ENCODE measurements at places on chromosomes 6 and 20.

DNA sequence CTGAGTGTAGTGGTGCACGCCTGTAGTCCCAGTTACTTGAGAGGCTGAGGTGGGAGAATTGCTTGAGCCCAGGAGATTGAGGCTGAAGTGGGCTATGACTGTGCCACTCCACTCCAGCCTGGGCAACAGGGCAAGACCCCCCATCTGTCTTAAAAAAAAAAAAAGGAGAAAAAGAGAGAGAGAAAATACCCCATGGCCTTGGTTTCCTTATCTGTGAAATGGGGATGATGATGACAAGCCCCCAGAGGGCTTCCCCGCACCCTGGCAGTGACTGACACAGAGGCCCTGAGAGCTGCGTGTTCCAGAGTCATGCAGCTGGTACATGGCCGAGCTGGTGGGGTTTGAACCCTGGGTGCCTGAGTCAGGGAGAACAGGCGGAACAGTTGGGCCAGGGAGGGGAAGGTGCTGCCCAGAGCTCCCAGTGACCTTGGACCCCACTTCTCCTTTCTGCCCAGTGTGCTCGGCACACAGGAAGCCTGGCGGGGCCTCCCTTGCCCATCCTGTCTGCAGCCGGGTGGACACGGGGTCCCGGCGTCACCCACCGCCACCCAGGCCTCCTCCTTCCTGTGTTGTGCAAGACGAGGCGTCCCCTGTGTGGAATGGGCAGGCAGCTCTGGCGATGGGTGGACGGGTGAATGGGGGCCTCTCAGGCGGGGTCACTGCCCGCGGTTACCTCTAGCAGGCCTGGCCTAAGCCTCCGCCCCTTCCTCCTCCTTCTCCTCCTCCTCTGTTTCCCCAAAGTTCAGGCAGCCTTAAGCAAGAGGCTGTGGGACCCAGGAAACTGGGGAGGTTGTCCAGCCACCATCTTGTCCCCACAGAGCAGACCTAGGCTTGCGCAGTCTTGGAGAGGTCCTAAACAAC lies 84.2 kb downstream of the CEBPB start:
- no peak for DNase-seq

- DNase-seq, result no peak
These were observed 34.1 kb downstream of the TREML1 start for GRCh38 chr6:41120058-41120457.

DNA sequence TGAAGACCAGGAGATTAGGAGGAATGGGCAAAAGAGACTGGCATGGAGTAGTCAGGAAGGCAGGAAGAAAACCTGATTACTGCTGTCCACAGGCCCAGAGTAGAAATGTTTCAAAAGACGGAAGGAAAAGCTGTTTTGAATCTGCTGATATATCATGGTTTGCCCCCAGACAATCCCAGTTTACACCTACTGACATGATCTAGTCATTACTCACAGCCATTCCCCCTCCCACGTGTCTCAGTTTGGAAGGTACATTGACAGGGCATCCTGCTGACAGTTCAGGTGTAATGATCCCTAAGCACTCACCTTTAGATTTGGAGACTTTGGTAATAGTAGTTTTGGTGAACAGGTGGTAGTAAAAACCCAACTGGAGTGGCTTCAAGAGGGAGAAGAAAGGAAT lies 9.8 kb upstream of the TXNDC5 start:
- DNase-seq, result no peak

DNA sequence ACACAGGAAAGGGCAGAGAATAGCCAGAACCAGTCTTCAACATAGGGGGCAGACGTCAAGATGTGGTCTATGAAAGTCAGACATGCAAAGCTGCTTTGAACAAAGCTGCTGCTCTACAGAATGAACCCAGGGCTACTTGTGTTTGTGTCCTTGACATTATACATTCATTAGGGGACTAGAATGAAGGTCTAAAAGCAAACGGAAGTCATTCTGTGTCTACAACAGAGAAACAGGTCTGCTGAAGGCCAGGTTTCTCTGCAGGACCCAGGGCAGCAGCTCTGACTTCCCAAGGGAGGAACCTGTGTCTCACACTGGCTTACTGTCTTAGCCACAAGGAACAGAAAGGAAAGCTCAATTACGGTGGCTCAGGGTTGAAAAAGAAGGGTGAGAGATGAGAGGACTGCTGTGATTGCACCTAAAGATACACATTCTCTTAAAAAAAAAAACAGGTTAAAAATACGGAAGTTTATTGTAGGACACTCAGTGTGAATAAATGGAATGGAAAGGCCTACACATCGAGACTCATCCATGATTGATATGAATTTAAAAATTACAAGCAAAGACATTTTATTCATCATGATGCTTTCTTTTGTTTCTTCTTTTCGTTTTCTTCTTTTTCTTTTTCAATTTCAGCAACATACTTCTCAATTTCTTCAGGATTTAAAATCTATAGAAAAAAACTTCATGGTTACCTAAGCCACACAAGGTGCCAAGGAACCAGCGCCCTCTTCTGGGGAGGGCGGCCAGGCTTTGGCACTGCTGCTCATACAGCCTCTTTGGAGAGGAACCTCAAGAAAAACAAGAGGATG lies 6.7 kb downstream of the PSMA7 start:
- peak; percentile 51 for DNase-seq

- no peak for DNase-seq
These were observed 8.5 kb upstream of the BEND6 start for GRCh38 chr6:56946368-56946767.

- no peak for DNase-seq
These were observed 252.1 kb downstream of the DOK5 start for GRCh38 chr20:54727490-54727889.

DNA sequence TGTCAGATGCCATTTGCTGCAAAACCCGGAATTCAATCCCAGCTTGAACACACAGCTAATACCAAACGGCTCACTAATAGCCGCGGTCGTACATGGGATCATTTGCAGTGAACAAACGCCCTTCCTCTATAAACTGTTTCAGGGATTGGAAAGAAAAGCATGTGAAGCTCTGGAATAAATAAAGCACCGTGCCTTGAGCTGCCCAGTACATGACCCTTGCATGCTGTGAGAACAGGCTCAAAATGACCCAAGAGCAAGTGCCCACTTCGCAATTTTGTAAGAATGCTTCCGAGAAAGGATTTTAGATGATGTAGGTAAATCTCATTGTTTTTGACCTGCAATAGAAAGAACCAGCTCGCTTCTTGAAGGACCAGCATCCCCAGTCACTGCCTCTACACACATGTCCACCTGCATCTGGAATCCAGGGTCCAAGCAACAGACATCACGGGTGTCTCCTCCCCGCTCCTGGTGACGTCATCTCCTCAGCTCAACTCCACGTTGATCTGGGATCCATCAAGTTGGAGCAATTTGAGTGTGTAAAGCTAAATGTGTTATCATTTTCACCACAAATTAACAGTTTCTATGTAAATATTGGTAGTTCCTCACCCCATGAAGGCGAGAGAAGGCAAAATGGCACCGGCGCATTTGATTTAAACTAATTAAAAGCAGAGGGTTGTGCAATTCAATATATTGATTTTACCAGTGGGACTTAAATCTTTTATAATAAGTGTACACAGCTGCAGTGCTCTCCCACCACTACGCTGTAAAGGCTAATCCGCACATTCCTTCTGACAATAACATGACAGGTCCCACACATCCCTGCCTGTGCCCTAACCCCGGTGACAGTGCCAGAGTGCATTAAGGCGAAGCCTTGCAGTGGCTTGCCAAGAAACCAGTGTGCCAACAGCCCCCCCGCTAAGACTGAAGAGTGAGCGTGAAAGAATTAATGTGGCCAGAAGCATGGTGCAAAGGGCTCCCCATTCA lies 6.2 kb downstream of the BMP7 start:
- no peak for DNase-seq

DNA sequence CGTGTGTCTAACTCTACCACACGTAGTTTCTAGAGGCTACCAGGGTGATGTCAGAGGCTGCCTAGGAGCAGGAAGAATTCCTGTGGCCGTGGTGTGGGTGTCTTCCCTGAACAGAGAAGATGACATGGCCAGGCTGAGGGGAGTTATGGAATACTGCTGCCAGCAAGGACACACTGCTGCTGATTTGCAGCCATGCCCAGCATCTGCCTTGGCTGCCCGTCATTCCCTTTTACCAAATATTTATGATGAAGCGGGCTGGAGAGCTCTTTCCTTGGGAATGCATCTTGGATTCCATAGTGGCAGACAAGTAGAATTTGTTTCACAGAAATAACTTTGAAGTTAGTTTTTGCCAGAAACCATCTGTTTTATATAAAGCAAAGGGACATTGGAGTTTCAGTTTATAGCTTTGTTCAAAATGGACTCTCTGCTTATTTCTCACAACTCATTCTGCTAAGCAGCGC lies 80.8 kb upstream of the VSTM2L start:
- DNase-seq, result no peak

DNA sequence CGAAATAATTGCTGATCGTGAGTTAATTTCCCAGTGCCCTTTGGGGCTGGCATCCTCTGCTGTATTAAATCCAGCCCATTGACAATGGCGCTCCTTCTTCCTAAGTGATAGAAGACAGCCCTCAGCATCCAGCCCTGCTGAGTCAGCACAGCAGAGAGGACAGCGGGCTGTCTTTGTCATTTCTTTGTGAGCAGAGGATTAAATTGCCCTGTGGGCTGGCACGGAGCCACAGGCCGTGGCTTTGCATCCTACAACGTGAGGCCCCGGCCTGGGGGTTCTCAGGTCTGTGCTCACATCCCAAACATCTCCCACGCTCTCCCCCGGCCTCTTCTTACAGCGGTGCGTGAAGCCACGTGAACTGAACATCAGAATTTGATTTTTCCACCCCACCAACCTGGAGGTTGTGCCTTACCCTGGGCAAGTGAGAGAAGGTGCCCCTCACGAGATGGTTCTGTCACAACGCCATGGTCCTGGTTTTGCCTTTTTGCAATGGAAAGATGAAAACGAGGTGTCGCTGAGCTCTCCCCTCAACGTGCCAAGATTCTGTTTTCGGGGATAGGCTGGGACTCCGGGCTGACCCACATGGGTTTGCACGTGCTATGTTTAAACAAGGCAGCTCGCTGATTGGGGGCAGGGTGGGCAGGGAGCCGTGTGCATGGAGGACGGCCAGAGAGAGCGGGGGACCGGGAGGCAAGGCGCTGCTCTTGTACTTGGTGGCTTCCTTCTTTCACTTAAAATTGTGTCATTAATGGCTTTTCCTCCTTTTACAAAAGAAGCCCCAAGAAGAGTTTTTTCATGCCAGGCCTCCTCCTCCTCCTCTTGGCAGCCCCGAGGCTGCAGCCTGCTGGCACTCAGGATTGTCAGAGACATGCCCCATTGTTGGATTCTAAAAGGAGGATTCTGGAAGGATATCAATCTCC lies 19.5 kb downstream of the CDH4 start:
- no peak for DNase-seq

DNA sequence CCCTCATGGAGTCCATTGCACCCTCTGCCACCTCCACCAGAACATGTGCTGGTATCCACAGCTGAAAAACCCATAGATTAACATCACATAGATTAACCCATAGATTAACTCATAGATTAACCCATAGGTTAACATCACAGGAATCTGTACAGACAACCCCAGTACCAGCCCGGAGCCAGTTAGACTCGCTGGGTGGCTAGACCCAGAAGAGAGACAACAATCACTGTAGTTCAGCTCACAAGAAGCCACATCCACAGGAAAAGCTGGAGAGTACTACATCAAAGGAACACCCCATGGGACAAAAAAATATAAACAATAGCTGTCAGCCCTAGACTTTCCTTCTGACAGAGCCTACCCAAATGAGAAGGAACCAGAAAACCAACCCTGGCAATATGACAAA lies 25.1 kb downstream of the SERPINB9 start:
- DNase-seq, result no peak

GRCh38 chr6:130923350-130923749 lies 96.1 kb downstream of the SMLR1 start:
- no peak for DNase-seq

GRCh38 chr20:36162272-36162966 lies 7.9 kb downstream of the EPB41L1 start:
- no peak for DNase-seq

DNA sequence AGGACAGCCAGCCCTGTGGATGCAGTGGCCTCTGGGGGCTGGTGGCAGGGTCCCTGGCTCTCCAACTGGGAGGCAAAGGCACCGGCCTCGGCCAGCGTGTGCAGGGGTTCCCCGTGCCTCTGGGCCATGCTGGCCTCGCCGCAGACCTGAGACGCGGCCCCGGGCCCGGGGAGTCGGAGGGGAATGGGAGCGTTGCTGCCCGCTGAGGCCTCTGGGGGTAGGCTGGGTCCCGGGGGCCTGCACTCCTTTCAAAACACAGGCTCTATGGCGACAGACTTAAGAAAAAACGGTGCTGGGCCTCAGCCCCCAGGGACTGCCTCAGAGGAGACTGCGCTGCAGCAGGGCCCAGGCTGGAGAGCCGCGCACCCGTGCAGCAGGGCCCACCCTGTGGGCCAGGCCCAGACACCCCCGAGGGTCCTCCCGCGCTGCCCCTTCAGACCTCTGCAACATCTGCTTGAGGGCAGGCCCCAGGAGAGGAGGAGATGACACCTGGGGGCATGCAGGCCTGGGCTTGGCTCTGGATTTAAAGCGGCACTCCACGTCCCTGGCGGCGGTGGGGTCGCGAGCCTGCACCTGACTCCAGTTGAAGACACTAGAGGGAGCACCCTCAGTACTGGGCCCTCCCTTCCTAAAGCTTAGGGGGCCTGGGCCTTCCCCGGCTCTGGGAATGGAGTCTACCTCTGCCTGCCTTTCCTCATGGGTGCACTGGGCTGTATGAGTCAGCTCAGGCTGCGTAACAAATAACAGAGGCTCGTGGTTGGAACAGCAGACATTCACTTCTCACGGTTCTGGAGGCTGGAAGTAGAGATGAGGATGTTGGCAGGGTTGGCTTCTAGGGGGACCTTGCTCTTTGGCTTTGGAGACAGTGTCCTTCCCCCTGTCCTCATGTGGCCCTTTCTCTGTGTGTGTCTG lies 117.4 kb upstream of the RPS6KA2 start:
- no peak for DNase-seq

- DNase-seq, result no peak
These were observed 3.9 kb upstream of the SLC22A3 start for GRCh38 chr6:160344271-160344670.

DNA sequence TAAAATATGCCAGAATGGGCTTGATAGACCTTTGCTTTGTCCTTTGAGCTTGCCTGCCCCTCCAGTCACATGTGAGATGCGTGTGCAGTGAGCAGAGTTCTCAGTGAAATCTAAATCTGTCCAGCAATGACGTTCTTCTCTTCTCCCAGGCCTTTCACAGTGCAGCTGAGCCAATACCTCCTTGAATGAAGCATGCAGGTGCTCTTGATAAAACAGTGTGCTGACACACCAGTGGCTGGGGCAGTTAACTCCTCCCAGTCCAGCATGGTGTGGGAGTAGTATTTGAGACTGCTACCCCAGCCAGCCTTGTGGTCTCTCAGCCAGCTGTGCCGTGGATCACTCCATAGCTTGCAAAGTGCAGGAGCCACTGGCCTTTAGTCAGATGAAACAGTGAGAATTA lies 240.5 kb downstream of the FARS2 start:
- no peak for DNase-seq

GRCh38 chr6:140366991-140367390 lies 992.5 kb upstream of the CITED2 start:
- DNase-seq, result no peak

DNA sequence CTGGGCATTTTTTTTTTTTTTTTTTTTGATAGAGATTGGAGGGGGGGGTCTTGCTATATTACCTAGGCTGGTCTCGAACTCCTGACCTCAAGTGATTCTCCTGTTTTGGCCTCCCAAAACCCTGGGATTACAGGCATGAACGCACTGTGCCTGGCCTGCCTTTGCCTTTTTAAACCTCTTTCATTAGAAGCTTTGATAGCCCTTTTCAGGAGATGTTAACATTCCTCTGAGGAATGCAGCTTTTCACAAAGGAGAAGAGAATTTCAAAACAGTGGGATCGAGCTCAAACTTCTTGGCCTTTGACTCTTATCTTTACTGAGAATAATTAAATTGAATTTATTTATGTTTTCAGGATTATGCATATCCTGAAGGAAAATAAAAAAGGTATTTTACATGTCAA lies 31.3 kb downstream of the SLC26A8 start:
- DNase-seq, result no peak

All from stimulated activated CD4-positive, alpha-beta T cell treated with anti-CD3 and anti-CD28 coated beads, Interleukin-15, amount 100 ng/mL, for 1 hour (primary cell).